T-helper 17 cell (primary cell): ENCODE measurements at places on chromosomes 2 and 18.

GRCh38 chr2:155145758-155146229 lies 447.3 kb downstream of the KCNJ3 start:
- DNase-seq: no peak

GRCh38 chr18:37955201-37955600 lies 389.6 kb upstream of the CELF4 start:
- DNase-seq: no peak

- no peak for DNase-seq
Observed at GRCh38 chr18:42228581-42228980, 273.5 kb downstream of the PIK3C3 start.

DNA sequence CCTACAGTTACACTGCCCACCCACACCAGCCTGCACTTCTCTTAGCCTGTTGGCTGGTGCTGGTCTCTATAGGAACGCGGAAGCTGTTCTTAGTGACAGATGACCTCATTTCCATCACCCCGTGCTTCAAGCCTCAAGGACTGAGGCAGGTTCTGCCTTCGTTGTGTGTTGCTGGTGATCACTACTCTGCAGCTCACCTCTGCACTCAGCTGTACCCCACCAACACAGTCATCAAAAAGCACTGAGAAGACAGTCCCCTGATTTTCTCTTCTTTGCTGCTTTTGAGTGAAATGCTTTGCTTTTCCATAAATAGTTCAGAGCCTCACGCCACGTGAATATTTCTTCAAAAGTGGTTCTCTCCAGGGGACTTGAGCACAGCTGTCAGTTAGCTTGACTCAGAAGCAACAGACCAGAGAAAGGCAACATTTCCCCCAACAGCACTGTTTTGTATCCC lies 225.7 kb upstream of the CCDC150 start:
- DNase-seq: no peak

- no peak for DNase-seq
Observed at GRCh38 chr2:36530178-36530982, 67.6 kb downstream of the FEZ2 start.

DNA sequence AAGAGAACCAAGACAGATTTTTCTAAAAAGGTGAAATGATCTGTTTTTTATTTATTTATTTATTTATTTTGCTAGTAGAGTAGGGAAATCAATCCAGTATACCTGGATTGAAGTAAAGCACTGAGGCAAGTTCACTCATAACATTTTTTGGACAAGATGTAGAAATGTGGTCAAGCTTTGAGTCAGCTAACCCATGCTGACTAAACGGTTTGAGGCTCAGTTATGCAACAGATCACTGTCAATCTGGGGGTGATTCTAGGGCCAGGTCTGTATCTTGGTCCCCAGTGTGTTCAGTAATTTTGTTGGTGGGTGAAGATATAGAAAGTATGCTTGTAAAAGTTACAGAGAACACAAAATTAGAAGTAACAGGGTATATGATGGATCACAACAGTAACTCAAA lies 60.2 kb downstream of the RMDN2 start:
- no peak for DNase-seq

DNA sequence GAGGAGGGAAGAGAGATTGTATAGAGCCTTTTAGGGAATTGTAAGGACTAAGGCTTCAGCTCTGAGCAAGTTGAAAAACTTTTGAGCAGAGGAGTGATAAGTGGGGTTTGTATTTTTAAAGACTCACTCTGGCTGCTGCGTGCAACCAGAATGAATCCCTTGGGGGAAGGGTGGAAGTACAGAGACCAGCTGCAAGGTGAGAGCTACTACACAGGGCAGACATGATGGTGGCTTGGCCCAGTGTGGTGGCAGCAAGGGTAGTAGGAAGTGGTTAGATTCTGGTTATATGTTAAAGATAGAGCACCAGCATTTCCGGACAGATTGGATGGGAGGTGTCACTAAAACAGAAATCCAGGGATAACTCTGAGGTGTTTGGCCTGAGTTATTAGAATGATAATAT lies 10.1 kb upstream of the SESTD1 start:
- no peak for DNase-seq

DNA sequence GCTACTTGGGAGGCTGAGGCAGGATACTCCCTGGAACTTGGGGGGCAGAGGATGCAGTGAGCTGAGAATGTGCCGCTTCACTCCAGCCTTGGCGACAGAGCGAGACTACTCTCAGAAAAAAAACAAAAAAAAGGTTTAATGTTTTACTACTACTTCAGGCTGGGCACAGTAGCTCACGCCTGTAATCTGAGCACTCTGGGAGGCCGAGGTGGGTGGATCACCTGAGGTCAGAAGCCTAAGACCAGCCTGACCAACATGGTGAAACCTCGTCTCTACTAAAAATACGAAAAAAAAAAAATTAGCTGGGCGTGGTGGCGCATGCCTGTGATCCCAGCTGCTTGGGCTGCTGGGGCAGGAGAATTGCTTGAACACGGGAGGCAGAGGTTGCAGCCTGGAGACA lies 75.7 kb upstream of the ATIC start:
- DNase-seq: no peak

GRCh38 chr2:102025016-102025501 lies 33.3 kb downstream of the IL1R2 start:
- no peak for DNase-seq
